ENCODE measurements at places on chromosomes 2 and 18. TPM values are rescaled to one million over a fixed set of nuclear protein-coding genes. Genes with fewer than 3 reads are reported as not detected.

C2orf92 gene
- total RNA-seq: 1.0 TPM

ERMN gene
- total RNA-seq: 0.06 TPM

C1QL2 gene
- 0.03 TPM for total RNA-seq

WDR12 gene
- total RNA-seq: 109 TPM

GLI2 gene
- total RNA-seq: 7.9 TPM

All from HT1080 (cell line).